ENCODE measurements at places on chromosomes 6 and 20. TPM values are rescaled to one million over a fixed set of nuclear protein-coding genes. Genes with fewer than 3 reads are reported as not detected.
A peak's percentile ranks its signal among the peaks of the same experiment; 100 is the strongest.

Gene GABRR1
- 5.4 TPM for total RNA-seq

Gene POU3F2
- not detected for total RNA-seq

Gene ANKRD66
- not detected for total RNA-seq

- H3K27me3 ChIP-seq, result no peaks in the 10 kb centered on the region
- H3K4me1 ChIP-seq, result peaks cover 11% of the 10 kb centered on the region
- DNase-seq, result no peak
Observed at GRCh38 chr6:150600010-150600300, 270 bp downstream of the PLEKHG1 start.

- peaks cover 6% of the 10 kb centered on the region for H3K4me1 ChIP-seq
- H3K27ac ChIP-seq, result no peak overlapping the region
- H3K36me3 ChIP-seq, result no peaks in the 10 kb centered on the region
- no peak overlapping the region for H3K4me3 ChIP-seq
- DNase-seq, result no peak
Observed at GRCh38 chr6:20740088-20740487, 205.8 kb downstream of the CDKAL1 start.

- H3K36me3 ChIP-seq, result no peaks in the 10 kb centered on the region
- H3K4me3 ChIP-seq, result no peak overlapping the region
- no peaks in the 10 kb centered on the region for H3K27me3 ChIP-seq
- no peaks in the 10 kb centered on the region for H3K4me1 ChIP-seq
- H3K27ac ChIP-seq, result no peak overlapping the region
- no peak for DNase-seq
Observed at GRCh38 chr6:70125602-70126001, 177.3 kb downstream of the COL9A1 start.

DNA sequence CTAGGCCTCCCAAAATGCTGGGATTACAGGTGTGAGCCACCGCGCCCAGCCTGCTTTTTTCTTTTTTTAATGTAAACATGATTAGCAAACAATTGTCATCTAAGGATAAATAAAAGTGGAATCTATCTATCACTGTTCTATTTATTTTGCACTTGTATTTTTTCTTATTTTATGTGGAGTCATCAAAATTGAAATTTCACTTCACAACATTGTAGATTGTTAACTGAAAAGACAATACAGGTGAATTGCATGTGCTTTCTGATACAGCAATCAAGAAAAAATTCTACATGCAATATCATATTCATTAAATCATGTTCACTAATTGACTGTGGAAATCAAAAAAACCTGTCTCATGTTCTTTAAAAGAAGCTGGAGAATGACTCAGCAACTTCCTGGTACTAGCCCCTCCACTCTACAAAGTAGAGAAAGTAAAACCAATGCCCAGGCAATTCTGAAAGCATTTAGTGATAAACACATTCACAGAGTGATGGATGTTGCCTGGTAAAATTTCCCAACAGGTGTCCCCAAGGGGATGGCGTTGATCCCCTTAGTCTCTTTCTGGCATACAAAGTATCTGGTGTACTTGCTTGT is 10.7 kb upstream of the RFX6 start:
- H3K27me3 ChIP-seq, result no peaks in the 10 kb centered on the region
- no peaks in the 10 kb centered on the region for H3K4me1 ChIP-seq
- no peak for DNase-seq
- no peak overlapping the region for H3K27ac ChIP-seq
- H3K4me3 ChIP-seq, result no peak overlapping the region

DNA sequence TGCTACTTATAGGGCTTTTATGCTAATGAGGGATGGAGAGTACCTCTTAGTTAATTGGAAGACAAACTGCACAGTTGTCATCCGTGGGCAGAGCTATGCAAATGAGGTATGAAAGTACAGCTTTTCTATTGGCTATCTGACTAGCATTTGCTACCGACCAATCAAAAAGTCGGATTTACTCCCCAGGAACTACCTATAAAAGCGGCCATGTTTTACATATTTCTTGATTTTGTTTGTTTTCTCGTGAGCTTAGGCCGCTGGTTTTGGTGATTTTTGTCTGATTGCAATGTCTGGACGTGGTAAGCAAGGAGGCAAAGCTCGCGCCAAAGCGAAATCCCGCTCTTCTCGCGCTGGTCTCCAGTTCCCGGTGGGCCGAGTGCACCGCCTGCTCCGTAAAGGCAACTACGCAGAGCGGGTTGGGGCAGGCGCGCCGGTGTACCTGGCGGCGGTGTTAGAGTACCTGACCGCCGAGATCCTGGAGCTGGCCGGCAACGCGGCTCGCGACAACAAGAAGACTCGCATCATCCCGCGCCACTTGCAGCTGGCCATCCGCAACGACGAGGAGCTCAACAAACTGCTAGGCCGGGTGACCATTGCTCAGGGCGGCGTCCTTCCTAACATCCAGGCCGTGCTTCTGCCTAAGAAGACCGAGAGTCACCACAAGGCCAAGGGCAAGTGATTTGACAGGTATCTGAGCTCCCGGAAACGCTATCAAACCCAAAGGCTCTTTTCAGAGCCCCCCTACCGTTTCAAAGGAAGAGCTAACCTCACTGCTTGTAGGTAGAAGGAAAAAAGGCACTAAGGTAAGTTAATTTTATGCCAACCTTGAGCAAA is 36.9 kb downstream of the HFE start:
- DNase-seq, result peak; percentile 74
- H3K4me1 ChIP-seq, result peaks cover 29% of the 10 kb centered on the region
- no peaks in the 10 kb centered on the region for H3K36me3 ChIP-seq
- H3K27me3 ChIP-seq, result no peaks in the 10 kb centered on the region
- peak overlapping the region; percentile 97 for H3K27ac ChIP-seq
- H3K4me3 ChIP-seq, result peak overlapping the region; percentile 89

Gene GUCA1A
- total RNA-seq, result not detected

GRCh38 chr6:74606582-74607071 is 599.2 kb downstream of the COL12A1 start:
- DNase-seq, result no peak
- no peaks in the 10 kb centered on the region for H3K36me3 ChIP-seq
- peak overlapping the region; percentile 34 for H3K4me3 ChIP-seq
- peak overlapping the region; percentile 23 for H3K27ac ChIP-seq

DNA sequence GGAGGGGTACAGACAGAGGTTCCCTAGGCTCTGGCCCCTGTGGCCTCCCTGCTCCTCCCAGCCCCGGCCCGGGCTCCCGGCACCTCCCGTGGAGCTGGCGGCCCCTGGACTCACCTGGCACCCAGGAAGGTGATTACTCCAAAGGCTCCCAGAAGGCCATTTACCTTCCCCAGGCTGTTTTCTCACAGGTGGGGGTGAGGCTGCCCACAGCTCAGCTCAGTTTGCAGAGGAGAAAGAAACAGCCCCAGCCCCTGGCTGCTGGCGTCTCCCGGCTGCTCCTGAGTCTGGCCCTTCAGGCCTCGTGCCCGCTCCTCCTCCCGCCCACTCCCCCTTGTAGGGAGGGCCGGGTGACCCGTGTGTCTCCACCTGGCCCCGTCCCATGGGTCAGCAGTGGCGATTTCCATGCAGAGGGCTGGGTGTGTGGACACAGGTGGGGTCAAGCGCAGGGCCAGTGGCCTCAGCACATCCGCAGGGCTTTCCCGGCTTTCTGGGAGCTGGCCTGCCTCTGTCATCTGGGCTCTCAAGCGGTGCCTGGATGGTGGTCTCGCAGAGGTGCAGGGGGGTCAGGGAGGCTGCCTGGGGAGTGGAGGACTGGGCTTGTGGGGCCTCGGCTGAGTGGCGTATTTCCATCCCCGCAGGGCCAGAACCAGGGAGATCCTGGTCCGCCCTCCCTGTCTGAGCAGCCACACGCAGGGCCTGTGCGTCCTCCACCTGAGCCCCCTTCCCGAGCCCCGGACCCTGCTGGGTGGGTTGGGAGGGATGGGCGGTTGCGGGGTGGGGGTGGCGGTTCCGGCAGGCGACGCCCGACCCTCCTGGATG is 20.2 kb upstream of the GATA5 start:
- H3K27me3 ChIP-seq, result no peaks in the 10 kb centered on the region
- no peak for DNase-seq
- no peak overlapping the region for H3K4me3 ChIP-seq
- no peaks in the 10 kb centered on the region for H3K36me3 ChIP-seq
- no peak overlapping the region for H3K27ac ChIP-seq

Gene CPNE1
- total RNA-seq, result 126 TPM

Gene PSORS1C1
- 6.8 TPM for total RNA-seq

Gene TMEM170B
- total RNA-seq, result 6.8 TPM
